ENCODE measurements at places on chromosomes 5 and 9.

DNA sequence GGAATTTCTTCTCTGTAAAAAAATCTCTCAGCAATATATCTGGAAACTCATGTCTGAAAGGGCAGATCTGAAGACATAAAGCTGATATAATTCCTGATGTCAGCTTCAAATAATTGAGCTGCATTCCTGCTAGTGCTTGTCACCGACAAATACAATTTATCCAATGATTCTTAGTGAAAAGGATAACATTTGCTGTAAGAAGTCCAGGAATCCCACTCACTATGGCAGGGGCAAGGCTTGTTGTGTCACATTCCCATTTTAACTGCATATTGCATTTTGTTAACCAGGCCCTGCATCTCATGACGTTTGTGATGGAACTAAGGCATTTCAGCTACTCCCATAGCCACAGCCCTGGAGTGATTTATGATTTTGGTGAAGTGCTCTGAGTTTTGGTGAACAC lies 160.1 kb upstream of the DAB2 start:
- no peak for DNase-seq

DNA sequence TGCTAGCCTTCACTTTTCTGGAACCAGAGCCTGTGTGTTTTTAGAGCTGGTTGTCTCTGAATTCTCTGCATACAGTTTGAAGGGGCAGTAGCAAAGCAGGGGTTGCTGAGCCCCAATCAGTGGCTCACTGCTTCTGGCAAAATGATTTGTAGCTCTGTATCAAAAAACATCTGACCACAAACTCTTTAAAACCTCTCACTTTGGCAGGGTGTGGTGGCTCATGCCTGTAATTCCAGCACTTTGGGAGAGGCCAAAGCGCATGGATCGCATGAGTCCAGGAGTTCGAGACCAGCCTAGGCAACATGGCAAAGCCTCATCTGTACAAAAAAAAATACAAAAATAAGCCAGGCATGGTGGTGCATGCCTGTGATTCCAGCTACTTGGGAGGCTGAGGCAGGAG lies 28.3 kb upstream of the APC start:
- no peak for DNase-seq

DNA sequence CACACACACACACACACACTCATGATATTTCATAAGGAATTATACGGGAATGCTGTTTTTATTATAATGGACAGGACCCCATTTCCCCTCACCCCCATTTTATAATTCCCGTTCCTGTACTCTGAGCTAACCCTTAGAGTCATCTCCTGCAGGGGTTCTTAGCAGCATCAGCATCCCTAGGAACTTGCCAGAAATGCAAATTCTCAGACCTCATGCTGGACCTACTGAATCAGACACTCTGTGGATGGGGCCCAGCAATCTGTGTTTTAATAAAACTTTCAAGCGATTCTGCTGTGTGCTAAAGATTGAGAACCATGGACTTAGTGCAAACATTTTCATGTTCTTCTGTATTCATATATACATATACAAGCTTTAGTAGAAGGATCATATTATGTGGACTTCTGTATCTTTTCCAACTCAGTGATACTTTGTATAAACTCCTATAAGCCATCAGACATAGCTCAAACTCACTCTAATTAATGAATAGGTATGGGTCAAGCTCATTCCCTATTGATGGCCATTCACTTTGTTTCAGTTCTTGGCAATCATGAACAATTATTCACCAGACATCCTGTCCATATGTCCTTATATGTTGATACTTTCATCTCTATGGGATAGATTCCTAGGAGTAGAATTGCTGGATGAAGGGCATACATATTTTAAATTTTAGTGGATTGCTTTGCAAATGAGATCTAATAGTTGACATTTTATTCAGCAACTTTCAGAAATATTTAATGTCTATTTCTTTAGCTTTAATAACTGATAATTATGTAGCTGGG lies 65.5 kb downstream of the ARHGEF28 start:
- no peak for DNase-seq

DNA sequence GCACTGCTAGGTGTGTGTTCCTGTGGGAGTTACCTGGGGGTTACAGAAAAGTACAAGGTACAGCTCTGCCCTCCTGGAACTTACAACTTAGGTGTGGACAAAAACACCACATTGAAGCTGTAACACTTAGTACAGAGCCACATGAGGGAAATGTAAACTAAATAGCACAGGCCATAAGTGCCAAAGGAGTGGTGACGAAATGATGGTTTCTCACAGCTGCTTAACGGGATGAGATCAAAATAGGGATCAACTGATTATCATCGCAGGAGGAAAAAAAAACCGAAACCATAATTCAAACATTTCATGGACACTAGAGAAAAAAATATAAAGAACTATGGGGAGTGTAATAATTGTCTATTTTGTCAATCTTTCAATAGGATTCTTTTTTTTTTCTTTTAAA lies 5.9 kb downstream of the LIX1 start:
- DNase-seq: no peak
